ENCODE measurements at places on chromosomes 1 and 21. TPM values are rescaled to one million over a fixed set of nuclear protein-coding genes. Genes with fewer than 3 reads are reported as not detected.

Gene CD1B
- not detected for total RNA-seq

Gene SNIP1
- 13.1 TPM for total RNA-seq

Gene PAQR6
- under 0.01 TPM for total RNA-seq

Gene TEDDM1
- not detected for total RNA-seq

Gene PRAMEF1
- not detected for total RNA-seq

Gene PLA2G4A
- total RNA-seq, result 10.6 TPM

Gene EDARADD
- not detected for total RNA-seq

Data from epithelial cell of umbilical artery (primary cell).